ENCODE measurements at places on chromosomes 6 and 20. TPM values are rescaled to one million over a fixed set of nuclear protein-coding genes. Genes with fewer than 3 reads are reported as not detected.
A peak's percentile ranks its signal among the peaks of the same experiment; 100 is the strongest.

- DNase-seq: no peak
Measured at GRCh38 chr6:65052626-65053025, 654.4 kb downstream of the EYS start.

DNA sequence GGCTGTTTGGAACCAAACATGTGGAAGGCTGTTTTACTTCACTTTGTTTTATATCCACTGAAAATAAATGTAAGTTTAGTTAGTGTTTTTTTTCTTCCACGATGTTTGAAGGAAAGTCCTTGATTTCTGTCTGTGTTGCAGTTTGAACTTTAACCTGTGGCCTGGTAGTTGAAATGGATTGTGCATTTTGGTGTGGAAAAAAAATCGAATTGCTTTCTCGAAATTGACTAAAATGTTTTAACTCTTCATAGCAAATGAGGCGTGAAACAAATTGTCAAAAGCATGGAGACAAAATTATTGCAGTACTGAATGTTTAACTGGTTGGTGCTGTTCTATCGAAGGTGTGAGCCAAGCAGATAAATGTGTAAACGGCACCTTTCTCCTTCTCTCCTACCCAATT lies 24.5 kb downstream of the ARID1B start:
- DNase-seq: no peak

- DNase-seq: no peak
Measured at GRCh38 chr20:51591871-51592270, 49.4 kb upstream of the NFATC2 start.

- peak; percentile 8 for DNase-seq
Measured at GRCh38 chr6:151089978-151090377, 149.8 kb upstream of the AKAP12 start.

- DNase-seq: no peak
Measured at GRCh38 chr6:5275497-5275896, 14.2 kb downstream of the FARS2 start.

- no peak for DNase-seq
Measured at GRCh38 chr6:125810445-125810844, 19.7 kb downstream of the NCOA7 start.

DNA sequence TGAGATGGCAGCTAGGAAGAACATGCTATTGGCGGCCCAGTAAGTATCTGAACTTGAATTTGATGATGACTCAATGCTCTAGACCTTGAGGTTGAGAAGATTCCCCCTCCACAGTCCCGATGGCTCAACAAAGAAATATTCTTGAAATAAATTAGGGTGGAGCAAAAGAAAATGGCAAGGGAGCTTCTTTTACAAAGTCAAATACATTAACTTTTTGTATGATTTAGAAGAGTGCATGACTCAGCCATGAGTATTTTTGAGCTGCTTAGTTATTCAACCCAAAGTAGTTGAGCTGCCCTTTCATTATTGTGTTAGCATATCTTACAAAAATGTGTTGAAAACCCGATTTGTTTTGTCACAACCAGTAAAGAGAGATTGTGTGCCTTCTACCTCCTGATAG lies 7.6 kb downstream of the TFAP2C start:
- DNase-seq: no peak

GRCh38 chr6:169388395-169389166 lies 134.9 kb upstream of the THBS2 start:
- DNase-seq: no peak

GRCh38 chr20:48463916-48464315 lies 363.9 kb downstream of the PREX1 start:
- no peak for DNase-seq

- no peak for DNase-seq
Measured at GRCh38 chr6:21992178-21992967, 304.5 kb downstream of the PRL start.

DNA sequence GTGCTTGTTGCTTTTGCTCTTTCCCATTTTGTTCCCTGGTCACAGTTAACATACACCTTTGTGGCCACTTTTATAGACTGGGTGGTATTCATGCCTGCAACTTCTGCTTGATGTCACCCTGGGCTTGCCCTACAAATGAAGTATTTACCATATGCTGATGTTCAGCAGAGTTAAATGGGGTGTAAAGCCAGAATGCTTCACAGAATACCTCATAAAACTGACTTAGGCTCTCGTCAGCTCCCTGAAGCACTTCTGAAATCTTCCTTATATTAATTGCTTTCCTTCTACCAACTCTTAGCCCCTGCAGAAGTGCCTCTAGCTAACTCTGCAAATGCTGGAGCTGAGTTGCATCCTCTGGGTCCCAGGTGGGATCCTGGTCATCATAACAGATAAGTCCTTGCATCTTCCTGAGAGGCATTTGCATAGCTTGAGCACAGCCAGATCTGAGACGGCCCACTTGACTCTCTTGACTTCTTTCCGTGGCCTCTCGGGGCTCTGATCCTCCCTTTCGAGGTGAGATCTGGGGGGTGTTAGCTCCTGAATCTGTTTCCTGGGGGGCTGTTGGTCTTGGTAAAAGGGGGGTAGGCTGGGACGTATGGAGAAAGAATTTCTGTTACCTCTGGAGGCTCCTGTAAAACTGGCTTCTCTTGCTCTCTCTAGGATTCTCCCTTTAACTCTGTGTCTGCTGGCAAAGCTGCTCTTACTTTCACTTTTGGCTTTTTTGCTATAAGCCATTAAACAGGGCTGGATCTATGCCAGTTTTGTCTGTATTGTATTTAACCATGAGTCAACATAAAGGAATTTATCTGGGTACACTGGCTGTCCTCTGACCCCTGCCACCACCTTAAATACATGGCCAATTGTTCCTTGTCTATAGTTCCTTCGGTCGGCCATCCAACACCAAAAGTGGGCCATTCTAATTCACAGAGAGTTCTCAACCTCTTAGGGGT lies 223.0 kb upstream of the SYNCRIP start:
- no peak for DNase-seq

GRCh38 chr6:21613809-21614208 lies 20.3 kb downstream of the SOX4 start:
- DNase-seq: no peak

Gene WFDC5
- not detected for total RNA-seq

Gene CENPW
- 1.4 TPM for total RNA-seq

Gene SIRPD
- total RNA-seq: not detected

Gene TNXB
- total RNA-seq: 111 TPM

Gene BRPF3
- 23.6 TPM for total RNA-seq

Gene TRAPPC3L
- 0.20 TPM for total RNA-seq

Gene HLA-DRB1
- total RNA-seq: 122 TPM
